Central memory CD8-positive, alpha-beta T cell (primary cell): ENCODE measurements at places on chromosomes 11 and 22.

DNA sequence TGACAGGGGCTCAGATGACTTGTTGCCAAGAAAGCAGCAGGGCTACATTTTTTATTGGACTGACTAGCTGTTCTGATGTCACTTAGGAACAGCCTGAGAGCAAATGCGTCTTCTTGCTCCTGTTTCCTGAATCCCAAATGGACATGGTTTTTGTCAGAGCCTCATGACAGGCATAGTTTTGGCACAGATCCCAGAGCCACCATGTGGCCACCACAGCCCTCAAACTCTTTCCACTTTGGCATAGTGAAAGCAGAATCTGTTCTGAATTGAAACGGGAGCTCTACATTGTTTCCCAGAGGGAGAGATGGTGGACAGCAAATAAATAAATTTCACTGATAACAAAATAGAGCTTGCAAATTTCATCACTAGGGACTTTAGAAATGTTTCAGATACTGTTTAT, 222.2 kb downstream of the C11orf87 start:
- DNase-seq, result no peak
- H3K4me1 ChIP-seq, result no peaks in the 10 kb centered on the region
- H3K36me3 ChIP-seq, result no peaks in the 10 kb centered on the region
- no peak overlapping the region for H3K4me3 ChIP-seq
- H3K27me3 ChIP-seq, result no peaks in the 10 kb centered on the region

DNA sequence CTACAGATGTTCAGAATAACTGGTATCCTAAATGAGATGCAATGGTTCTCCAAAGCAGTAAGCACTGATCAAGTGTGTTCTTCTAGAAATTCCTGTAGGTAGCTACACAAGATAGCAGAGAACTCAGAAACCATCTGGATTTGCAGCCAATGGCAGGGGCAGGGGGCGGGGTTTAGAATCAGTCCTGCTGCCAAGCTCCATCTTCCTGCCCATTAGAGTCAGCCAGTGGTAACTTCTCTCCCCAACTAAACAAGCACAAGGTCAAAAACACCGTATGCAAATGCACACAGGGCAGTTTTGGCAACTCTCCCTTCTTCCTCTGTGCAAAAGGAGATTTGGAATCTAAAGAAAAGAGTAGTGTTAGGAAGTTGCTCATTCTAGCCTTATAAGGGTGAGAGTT, 237.5 kb upstream of the CCDC90B start:
- no peak overlapping the region for H3K4me3 ChIP-seq
- H3K36me3 ChIP-seq, result no peaks in the 10 kb centered on the region
- no peaks in the 10 kb centered on the region for H3K4me1 ChIP-seq
- no peak overlapping the region for H3K27ac ChIP-seq

GRCh38 chr22:44928136-44928463, 81.7 kb downstream of the PHF21B start:
- no peak overlapping the region for H3K4me3 ChIP-seq
- H3K4me1 ChIP-seq, result no peaks in the 10 kb centered on the region
- DNase-seq, result no peak
- no peak overlapping the region for H3K27ac ChIP-seq
- H3K27me3 ChIP-seq, result peaks cover 19% of the 10 kb centered on the region

GRCh38 chr22:24289741-24290163, 19.1 kb downstream of the SPECC1L start:
- no peak for DNase-seq
- H3K4me3 ChIP-seq, result no peak overlapping the region
- H3K36me3 ChIP-seq, result peaks cover 1% of the 10 kb centered on the region
- peaks cover 43% of the 10 kb centered on the region for H3K4me1 ChIP-seq
- no peak overlapping the region for H3K27ac ChIP-seq

GRCh38 chr11:15107730-15108515, 6.8 kb upstream of the INSC start:
- no peaks in the 10 kb centered on the region for H3K4me1 ChIP-seq

DNA sequence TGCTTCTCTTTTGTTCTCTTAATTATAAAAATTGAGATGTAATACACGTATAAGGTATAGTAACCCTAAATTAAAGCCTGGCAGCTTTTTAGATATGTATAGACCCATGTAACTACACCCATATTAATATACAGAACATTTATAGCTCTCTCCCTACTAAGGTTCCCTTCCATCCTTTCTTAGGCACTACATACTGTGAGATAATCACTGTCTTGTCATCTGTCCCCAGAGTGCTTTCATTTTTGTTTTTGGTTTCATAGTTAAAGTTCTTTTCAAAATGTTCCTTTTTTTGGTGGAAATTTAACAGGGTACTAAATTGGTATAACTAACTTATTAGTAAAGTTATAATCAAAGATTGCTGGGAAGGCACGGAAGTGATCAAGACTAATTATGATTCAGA, 49.2 kb downstream of the MTMR3 start:
- no peak overlapping the region for H3K4me3 ChIP-seq
- H3K4me1 ChIP-seq, result peaks cover 47% of the 10 kb centered on the region
- no peak overlapping the region for H3K27ac ChIP-seq
- peaks cover 1% of the 10 kb centered on the region for H3K36me3 ChIP-seq

DNA sequence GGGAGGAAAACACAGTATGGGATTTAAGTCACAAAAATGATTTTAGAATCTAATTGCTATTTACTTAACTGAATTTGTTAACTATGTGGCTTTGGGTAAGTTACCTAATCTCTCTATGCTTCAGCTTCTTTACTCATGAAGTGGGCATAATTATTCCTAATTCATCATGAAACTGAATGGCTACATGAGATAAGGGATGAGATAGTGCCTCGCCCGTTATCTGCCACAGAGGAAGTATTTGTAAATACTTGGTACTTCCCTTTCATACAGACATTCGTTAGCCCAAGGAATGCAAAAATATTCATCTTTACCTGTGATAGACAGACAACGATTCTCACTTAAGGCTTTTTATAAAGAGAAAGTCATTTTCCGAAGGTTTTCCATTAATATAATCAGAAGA, 221.2 kb upstream of the BLID start:
- no peak overlapping the region for H3K27ac ChIP-seq
- H3K36me3 ChIP-seq, result no peaks in the 10 kb centered on the region
- no peak for DNase-seq
- no peak overlapping the region for H3K4me3 ChIP-seq
- H3K4me1 ChIP-seq, result no peaks in the 10 kb centered on the region
- no peaks in the 10 kb centered on the region for H3K27me3 ChIP-seq
